Effector memory CD8-positive, alpha-beta T cell (primary cell): ENCODE measurements at places on chromosomes 6 and 20.

DNA sequence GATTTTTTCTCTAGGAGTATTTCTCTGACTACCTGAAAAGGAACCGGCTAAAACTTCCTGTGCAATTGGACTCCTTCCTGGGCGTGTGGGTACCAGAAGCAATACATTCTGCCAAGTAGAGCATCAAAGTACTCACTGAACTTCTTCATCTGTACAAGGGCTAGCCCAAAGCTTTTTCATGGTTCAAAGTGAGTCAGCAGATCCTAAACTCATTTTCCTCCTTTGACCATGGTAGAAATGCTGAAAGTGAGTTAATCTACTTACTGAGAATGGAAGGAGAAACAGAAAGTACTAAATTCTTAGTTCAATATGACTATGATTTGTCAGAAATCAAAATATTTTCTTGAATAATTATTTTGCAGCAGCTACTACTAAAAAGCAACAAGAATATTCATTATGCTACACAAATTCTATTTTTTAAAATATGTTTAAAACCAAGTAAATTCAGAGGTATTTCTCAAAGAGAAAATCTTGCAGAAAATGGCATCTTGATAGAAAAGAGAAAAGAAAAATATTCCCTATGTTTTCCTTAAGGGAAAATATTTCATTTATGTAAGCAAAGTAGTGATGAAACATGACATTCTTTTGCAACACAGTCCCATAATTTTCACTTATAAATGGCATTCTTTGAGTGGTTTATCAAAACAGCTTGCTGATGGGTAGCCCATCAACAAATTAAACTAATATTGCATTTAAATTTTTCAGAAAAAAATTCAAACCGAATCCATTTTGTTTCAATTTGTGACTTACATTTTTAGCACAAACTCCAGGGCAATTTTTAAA lies 3.7 kb upstream of the BEND6 start:
- DNase-seq: no peak

DNA sequence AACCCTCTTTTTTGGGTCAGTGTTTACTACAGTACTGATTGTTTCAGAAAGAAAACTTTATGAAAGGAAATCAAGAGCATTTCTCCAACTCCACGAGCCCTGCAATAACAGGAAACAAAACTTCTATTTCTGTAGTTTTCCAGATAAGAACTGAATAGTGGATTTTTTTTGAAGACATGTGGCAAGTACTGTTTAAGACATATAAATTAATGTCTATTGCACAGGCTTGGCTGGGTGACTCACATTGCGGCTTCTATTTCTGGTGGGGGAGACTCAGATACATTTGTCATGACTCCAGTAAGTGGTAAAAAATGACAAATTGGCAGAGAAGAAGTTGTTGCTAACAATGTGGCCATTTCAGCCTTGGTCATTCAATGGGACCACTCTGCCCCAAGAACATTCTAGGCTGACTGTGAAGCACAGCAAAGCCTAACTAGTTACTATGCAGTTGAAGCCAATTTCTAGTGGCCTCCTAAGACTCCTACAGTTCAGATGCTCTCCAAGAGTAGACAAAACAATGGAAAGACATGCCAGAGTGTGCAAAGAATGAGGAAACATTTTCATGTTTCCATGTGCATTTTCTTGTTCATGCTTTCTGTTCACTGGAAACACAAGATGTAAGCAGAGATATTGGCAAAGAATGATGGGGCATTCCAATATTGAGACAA lies 200.9 kb downstream of the EDN1 start:
- no peak for DNase-seq

DNA sequence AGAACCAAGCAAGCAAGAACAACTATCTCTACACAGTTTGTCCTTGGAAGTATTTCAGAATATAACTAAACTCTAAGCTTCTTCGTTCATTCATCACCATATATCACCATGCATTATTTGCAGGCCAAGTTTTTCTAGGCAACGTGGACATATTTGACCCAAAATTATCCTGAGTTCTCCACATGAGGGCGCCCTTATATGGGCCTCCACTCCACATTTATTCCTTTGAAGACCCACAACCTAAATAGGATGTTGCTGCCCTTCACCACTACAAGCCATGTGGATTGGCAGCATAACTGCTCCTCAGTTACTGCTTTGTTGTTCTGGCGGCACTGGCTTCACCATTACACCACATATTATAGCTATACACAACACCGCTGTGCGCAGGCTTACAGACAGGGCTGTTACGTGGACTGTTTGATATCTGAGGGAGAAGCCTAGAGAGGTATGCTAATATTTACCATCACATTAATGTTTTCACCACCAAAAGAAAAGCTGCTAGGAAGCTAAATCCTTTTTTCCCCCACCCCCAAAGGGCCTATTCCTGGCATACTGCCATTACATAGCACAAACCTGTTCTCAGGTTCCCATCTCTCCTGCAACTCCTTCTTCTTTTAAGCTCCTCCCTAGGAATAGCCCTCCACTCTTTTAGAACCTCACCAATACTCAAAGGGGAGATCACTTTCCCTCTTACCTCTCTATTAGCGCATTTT lies 411.7 kb downstream of the C6orf118 start:
- DNase-seq: no peak

- no peak for DNase-seq
These were observed 2.5 kb downstream of the SLC17A1 start for GRCh38 chr6:25829375-25829774.

DNA sequence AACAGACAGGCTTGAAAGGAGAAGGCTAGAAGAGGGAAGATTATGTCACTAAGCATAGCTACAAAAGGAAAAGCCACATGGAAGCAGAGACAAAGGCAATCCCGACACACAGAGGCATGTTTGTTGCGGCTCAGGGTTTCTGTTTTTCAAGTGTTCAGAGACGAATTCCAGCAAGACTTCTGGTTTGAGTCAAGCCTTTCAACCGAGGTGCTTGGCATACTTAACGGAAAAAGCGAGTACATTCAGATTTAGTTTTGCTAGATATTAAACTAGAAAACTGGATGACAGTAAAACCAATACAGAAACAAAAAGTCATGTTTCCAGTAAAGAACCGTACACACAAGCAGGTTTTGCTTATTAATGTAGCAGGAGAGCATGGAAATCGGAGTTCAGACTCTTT lies 27.2 kb downstream of the MCUR1 start:
- no peak for DNase-seq

GRCh38 chr20:8148501-8148900 lies 16.4 kb downstream of the PLCB1 start:
- no peak for DNase-seq
